ENCODE measurements at places on chromosomes 1 and 21.

DNA sequence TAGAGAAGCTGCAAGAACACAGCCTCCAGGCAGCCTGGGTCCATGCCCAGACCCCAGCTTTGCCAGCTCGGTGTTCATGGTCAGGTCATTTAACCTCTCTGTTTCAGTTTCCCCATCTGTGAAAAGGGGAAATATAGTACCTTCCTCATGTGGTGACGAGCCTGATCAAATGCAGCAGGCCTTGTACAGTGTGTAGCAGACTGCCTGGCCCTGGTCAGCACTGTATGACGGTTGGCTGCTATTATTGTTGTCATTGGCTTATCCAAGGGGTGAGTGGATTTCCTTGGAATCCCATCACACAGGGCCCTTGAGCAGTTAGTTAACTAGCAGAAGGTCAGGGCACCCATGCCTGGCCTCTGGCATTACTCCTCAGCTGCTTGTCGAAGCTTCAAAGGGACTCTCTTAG, 6.6 kb upstream of the TMEM51 start:
- DNase-seq, result no peak

- no peak for DNase-seq
Observed at GRCh38 chr1:179177182-179177581, 52.3 kb downstream of the ABL2 start.

- DNase-seq, result no peak
Observed at GRCh38 chr21:35197992-35198431, 148.9 kb upstream of the RUNX1 start.

- DNase-seq, result no peak
Observed at GRCh38 chr1:223219318-223219635, 76.2 kb upstream of the TLR5 start.

DNA sequence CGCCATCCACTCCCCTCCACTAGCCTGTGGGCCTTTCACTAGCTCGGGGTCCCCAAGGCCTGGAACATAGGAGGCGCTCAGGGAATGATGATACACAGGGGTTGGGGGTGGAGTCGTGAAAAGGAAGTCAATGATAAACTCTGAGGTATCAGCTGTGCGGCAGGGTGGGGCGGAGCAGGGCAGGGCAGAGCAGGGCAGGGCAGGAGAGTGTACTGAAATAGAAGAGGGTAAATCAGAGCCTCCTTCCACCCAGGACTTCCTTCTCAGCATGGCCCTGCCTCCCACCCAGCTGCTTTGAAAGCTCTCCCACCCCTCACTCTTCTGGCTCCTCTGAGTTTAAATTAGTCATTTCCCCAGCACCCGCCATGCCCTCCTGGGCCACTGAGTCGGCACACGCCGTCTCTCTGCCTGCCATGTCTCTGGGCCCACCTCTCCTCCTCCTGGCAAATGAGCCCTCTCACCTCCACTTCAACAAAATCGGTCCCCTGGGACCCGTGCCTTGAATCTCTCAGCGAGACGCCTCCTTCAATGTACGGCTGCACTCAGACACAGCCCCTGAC, 16.9 kb downstream of the CAPZB start:
- DNase-seq, result peak; percentile 41

DNA sequence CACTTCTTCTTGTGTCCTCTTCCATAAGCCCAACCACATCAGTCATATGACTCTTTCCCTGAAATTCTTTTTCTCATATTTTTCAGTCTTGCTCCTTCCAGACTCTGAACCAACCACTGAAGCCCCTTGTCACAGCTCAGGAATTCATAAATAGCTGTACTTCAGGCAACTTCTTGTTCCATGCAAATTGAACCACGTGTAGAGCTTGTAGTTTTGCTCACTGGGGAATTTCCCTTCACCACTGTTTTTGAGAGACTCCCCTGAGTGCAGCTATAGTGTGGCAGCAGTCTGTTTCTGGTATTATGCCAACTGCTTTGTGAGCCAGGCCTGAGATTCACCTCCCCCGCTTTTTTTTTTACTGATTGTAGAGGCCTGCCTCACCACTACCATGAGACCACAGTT, 150.3 kb upstream of the SPAG17 start:
- no peak for DNase-seq

- no peak for DNase-seq
Observed at GRCh38 chr1:151048645-151049032, 1.1 kb downstream of the C1orf56 start.

GRCh38 chr1:47211796-47212269, 20.2 kb downstream of the TAL1 start:
- DNase-seq, result no peak

GRCh38 chr1:36769886-36770830, 264.2 kb downstream of the GRIK3 start:
- no peak for DNase-seq

- DNase-seq, result no peak
Observed at GRCh38 chr1:217149791-217150190, 426.6 kb upstream of the ESRRG start.

DNA sequence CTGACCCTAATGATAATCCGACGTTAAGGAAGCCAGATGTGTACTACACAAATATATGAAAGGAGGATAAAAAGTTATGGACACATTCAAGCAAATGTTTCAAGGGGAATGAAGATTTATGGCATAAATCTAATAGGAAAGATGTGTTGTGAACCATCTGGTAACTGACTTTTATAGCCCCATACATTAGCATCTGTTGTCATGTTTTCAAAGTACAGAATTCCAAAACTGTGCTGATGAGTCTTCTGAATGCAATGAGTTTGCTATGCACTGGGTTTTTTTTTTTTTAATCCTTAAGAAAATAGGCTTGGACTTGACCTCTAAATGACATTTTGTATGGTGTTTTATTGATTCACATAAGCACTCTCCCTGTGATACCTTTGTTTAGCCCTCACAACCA, 158.5 kb upstream of the ESRRG start:
- DNase-seq, result no peak

DNA sequence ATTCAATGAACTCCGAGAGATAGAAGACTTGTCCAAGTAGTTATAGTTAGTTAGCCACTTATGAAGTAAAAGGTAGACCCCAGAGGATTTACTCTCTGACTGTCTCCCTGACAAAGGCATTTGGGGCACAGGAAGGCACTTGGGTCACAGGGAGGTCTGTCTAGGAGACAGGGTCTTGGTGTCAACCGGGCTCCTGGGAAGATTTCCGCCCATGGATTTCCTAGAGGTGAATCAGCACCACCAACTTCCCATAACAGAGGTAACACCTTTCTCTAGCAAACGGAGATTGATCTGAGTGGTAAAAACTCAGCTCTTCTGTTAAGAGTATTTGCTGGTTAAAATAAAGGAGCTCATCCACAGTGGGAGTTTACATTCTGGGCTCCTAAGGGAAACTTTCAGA, 16.4 kb downstream of the CCN1 start:
- DNase-seq, result no peak

DNA sequence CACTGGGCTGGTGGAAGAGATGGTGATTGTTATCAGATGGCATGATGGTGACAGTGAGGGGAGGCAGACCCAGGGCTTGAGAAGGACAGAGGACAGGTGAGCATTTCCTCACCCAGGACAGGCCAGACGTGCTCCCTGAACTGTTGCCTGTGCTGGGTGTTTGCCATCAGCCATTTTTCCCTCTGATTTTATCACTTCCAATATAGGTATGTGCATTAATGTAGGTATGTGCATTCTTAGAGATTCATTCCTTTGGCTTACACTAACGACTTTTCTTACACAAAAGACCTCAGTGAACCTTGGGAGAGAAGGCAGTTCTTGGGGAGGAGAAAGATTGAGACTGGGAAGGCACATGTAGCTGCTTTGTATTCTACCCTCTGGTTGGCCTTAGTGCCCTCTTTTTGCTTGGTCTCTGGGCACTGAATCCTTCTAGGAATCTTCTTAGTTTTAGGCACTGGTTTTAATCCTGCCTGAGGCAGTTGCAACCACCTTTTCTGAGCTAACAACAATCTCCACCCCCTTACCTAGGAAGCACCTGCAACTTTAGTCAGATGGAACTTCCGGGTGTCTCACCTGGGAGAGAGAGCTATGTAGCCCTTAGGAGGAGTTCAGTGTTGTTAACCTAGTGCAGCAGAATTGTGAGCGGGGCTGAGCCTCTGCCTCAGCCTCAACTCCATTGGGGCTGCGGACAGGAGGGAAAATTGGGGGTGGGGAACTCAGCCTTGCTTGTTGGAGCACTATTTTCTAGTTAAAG, 30.9 kb downstream of the C1orf116 start:
- DNase-seq, result no peak

- no peak for DNase-seq
Observed at GRCh38 chr1:85330711-85331290, 54.4 kb upstream of the BCL10 start.

GRCh38 chr1:114302821-114303220, 149.2 kb upstream of the SYT6 start:
- no peak for DNase-seq

GRCh38 chr21:34526241-34526617, 14.2 kb upstream of the KCNE1 start:
- no peak for DNase-seq

- DNase-seq, result no peak
Observed at GRCh38 chr1:225253173-225253572, 174.7 kb downstream of the LBR start.

DNA sequence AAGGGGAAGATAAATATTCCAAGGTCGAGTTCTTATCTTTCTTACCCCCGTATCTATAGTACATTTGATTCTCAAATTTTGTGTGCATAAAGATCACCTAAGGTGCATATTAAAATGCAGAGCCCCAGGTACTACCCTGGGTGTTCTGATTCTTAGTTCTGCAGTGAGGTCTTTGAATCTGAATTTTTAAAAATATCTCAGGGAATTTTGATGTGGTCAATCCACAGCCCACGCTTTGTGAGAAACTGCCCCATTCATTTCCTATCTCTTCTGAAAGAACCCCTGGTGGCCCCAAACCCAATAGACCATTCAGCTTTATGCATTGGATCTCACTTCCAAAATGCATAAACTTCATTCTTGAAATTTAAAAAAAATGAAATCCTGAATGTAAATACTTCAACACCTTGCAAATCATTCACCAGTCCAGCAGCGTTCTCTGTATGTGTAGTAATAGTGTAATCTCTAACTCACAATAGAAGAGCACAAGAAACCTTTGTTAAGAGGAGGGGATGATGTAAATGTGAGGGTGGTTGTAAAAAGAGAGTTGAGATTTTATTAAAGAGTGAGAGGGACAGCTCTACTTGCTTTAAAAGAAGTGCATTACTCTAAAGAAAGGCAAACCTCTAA, 108.8 kb upstream of the ZP4 start:
- DNase-seq, result no peak

GRCh38 chr21:41819856-41820281, 53.0 kb upstream of the RIPK4 start:
- DNase-seq, result no peak

DNA sequence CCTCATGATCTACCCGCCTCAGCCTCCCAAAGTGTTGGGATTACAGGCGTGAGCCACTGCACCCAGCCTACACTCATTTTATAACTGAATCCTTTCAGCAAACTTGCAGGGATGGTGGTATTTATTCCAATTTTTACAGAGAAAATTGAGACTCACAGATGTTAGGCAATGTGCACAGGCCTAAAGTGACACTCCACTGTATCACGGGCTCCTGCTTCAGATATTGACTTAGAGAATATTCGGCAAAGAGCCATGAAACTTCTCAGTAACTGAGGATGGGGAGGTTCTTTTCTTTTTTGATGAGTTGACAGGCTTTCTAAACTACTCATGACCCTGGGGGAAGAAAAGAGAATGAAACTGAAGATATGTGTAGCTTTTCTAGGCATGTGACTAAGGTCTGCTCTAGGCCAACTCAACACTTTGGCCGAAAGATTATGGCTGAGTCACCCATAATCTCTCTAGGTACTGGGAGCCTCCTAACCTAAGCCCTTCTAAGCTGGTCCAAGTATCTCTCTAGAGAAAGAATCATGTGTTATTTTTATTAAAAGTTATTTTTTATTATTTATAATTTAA, 19.9 kb upstream of the PTCH2 start:
- DNase-seq, result peak; percentile 45

- DNase-seq, result no peak
Observed at GRCh38 chr1:118767971-118768370, 220.2 kb downstream of the TBX15 start.

GRCh38 chr1:11925938-11926292, 312 bp downstream of the KIAA2013 start:
- no peak for DNase-seq

- DNase-seq, result no peak
Observed at GRCh38 chr1:32223683-32224082, 1.5 kb downstream of the EIF3I start.

- DNase-seq, result no peak
Observed at GRCh38 chr1:38690790-38691449, 168.7 kb downstream of the RRAGC start.

DNA sequence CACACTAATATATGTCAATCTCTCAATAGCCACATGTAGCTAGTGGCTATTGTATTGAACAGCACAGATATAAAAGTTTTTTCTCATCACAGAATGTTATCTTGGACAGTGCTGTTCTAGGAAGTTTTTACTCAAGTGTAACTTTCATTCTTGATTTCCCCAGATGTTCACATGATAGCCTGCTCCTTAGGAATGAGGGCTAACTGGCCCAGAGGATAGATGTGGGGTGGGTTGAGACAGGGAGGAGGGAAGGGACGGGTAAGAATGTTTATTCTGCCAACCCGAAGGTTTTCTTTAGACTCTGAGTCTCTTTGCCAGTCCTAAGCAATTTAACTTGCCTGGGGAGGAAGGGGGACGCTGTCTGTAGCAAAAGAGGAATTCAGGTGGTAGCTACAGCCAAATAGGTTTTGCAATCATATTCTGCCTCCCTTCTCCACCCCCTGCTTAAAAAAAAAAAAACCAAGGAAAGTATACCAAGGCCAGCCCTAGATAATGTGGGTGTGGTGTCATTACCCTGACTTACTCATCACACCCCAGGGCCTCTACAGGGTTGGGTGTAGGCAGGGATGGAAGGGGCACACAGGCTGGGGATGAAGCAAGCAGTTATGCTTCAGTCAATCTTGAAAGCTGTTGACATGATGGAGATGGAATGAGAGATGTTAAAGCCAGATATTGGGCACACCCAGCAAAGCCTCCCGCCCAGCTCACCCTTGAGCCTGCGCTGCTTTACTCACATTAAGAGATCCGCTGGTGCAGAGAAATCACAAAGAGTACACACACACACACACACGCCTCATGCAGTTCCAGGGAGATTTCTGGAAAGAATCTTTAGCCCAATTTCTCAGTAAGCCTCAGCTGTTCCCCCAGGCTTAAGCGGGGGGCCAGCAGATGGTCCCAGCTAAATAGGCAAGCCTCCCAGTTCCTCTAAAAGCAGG, 59.9 kb downstream of the PLXNA2 start:
- peak; percentile 94 for DNase-seq

GRCh38 chr1:222970040-222970439, 155.2 kb downstream of the DISP1 start:
- no peak for DNase-seq

GRCh38 chr1:210412240-210412639, 83.5 kb downstream of the HHAT start:
- no peak for DNase-seq

- DNase-seq, result peak; percentile 94
Observed at GRCh38 chr1:22052115-22053016, at the start of gene CDC42. CDC42 (plus strand) TSS chr1:22052709; CDS start chr1:22078479, 25,770 bp downstream.

Measured in hematopoietic multipotent progenitor cell treated with erythropoietin and hydrocortisone succinate and interleukin-3 and kit ligand, for 15 days (in vitro differentiated cells).